ENCODE measurements at places on chromosomes 13 and 19.

DNA sequence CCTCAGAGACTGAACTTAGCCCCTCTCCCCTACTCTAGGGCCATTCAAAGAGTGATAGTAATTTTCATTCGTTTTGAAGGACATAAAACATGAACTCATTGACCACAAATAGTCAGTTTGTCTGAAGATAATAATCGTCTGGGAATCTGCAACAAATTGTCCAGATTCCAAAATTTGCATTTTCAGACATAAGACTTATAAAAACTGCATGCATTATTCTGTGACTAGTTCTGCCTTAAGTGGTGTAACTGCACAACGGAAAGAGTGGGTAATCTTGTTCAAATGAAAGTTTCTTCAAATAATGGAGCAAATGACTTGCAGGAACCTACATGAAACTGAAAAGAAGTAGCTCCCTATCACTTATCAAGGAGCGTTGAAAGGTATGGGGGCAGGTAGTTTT is 8.4 kb downstream of the CSNK1A1L start:
- no peak for DNase-seq

GRCh38 chr19:13781547-13781946 is 7.3 kb downstream of the C19orf53 start:
- peak; percentile 76 for DNase-seq

- no peak for DNase-seq
Measured at GRCh38 chr19:662207-662961, 630 bp downstream of the RNF126 start.

- DNase-seq, result no peak
Measured at GRCh38 chr13:85163063-85163462, 636.2 kb downstream of the SLITRK6 start.

- DNase-seq, result no peak
Measured at GRCh38 chr13:31069808-31070534, 91.7 kb downstream of the HSPH1 start.

DNA sequence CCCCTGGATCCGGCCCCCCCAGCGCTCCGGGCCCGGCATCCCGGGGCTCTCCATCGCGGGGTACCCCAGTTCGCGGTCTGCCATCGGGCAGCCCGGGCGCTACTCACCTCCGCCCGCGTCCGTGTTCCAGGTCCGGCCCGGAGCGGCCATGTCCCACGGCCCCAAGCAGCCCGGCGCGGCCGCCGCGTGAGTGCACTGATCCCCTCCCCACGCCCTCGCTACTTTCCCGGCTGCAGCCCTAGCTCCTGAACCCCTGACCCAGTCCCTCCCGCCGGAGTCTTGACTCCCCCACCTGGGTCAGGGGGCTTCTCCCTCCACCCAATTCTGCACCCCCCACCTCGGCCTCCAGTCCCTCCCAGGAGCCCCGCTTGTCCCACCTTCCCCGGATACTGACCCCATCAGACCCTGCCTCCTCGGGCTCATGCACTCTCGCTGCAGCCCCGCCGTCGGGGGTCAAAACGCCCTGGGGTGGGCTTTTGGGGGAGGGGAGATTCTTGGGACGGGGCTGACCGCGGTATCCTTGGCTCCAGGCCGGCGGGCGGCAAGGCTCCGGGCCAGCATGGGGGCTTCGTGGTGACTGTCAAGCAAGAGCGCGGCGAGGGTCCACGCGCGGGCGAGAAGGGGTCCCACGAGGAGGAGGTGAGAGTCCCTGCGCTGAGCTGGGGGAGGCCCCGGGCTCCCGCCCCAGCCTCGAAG is 566 bp downstream of the HMG20B start:
- no peak for DNase-seq

GRCh38 chr19:803686-804418 is 6.6 kb downstream of the PTBP1 start:
- DNase-seq, result no peak

- DNase-seq, result no peak
Measured at GRCh38 chr19:43692385-43692784, 22.4 kb upstream of the PLAUR start.

GRCh38 chr13:49399801-49400472 is 43.9 kb downstream of the CAB39L start:
- DNase-seq, result no peak

Data from SK-N-DZ (cell line).